ENCODE measurements at places on chromosomes 16 and 17.

GRCh38 chr16:22816475-22816874 is 2.5 kb downstream of the HS3ST2 start:
- no peak for DNase-seq

GRCh38 chr17:45090711-45091110 is 29.6 kb downstream of the NMT1 start:
- no peak for DNase-seq

DNA sequence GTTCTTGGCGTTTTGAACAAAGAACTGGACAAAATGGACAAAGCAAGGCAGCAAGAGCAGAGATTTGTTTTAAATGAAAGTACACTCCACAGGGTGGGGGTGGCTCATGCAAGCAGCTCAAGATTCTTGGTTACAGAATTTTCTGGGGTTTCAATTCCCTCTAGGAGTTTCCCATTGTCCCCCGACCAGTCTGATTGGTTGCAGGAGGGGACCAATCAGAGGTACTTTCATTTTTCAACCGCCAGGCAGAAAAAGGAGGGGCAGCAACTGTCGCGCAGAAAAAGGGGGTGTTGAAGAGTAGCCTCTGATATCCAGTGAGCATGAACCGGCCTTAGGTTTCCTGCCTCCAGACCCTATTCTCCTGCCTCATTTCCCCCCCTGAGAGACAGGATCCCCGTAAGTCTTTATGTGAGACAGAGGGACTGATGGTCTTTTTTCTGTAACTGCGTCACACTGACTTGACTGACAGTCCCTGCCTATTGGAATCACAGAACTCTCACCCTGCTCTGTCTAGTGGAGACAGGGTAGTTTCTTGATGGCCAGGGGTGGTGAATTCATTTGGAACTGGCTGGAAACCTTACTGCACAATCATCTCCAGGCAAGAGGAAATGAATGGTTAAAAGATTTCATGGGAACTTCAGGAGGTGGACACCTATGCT is 59.4 kb upstream of the ALOX12 start:
- DNase-seq: no peak

- no peak for DNase-seq
Measured at GRCh38 chr16:57509231-57509923, 23.1 kb upstream of the DOK4 start.

All from retinal pigment epithelial cell (primary cell).